MV-4-11 (cell line): ENCODE measurements at places on chromosomes 12 and 14.

- no peak for DNase-seq
Observed at GRCh38 chr12:12263909-12264308, 2.9 kb downstream of the LRP6 start.

DNA sequence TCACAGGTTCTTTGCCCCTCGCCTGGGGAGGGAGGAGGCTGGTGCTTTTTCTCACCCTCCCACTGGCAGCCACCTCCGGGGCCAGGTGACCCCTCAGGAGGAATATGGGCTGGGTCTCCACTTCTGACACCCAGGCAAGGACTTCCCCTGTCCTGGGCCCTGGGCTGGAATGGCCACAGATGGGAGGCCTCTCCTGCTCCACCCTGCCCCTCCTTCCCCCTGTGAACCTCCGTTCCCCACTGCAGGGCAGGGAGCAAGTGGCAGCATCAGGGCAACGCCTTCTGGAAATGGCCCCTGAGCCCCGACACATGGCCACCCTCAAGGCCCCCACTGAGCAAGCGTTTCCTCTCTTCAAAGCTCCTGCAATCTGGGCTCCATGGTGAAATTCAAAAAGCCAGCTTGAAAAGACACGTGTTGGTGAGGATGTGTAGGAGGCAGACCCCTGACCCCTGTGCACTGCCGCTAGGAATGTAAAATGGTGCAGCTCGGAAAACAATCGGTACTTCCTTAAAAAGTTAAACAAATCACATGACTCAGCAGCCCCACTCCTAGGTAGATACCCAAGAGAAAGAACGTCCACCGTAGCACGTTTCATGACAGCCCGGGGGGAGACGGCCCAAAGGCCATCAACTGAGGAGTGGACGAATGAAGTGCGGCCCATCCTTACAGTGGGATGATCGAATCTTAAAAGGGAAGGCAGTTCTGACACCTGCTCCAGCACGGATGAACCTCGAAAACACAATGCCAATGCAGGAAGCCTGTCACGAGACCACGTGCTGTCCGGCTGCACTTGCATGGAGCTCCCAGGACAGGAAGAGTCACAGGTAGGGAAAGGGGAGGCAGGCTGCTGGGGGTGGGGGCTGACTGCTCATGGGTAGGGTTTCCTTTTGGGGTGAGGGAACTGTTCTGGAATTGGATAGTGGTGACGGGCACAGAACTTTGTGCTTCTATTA is 11.5 kb downstream of the XRCC3 start:
- DNase-seq: no peak

DNA sequence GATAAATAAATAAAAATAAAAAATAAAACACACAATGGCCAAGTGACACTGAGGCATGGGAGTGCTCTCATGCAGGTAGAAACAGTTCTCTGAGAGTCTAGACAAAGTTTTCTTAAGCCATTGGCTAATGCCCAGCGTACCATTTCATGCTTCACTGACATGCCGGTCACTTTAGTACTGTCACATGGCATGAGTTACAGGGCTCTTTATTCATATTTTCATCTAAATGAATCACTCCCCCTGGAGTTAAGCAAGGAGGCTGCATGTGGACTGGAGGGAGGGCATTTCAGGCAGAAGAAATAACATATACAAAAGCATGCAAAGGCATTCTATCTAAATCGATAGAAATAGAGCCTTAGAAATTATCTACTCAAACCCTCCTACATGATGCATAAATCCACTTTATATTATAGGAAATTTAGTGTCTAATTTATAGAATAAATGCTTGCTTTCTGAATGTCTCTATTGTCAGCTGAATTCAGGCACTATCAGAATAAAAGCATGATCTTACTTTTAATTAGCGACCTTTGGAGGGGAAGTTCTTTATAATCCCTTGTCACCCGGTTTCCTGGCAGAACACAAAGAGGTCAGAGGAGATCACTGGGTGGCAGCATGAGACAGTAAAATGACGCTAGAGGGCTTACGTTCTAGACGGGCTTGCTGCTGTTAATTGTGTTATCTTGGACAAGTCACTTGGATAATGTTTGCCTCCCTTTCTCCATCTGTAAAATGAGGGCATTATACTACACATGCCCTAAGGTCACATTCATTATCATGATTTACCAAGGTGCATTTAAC is 17.5 kb downstream of the DYRK4 start:
- peak; percentile 68 for DNase-seq

DNA sequence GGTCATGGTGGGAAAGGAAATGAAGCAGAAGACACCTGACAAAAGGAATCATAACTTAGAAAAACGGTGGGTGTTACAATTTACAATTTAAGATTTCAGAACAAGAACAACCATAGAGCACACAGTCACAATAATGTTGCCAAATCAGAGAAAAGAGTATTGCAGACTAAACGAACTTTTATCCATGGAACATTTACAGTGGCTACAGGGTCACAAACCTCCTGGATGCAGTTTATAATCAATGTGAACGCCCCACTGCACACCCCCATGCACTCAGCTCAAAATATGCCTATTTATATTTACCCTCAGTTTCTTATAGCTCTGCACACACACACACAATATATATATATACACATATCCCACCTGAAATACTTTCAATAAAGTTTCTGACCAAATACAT is 8.0 kb downstream of the KRR1 start:
- DNase-seq: no peak

GRCh38 chr14:72603639-72604038 is 290.3 kb downstream of the DPF3 start:
- DNase-seq: no peak

- DNase-seq: no peak
Observed at GRCh38 chr12:28830491-28830890, 318.6 kb upstream of the FAR2 start.

- DNase-seq: no peak
Observed at GRCh38 chr14:85527006-85527405, 2.9 kb upstream of the FLRT2 start.

DNA sequence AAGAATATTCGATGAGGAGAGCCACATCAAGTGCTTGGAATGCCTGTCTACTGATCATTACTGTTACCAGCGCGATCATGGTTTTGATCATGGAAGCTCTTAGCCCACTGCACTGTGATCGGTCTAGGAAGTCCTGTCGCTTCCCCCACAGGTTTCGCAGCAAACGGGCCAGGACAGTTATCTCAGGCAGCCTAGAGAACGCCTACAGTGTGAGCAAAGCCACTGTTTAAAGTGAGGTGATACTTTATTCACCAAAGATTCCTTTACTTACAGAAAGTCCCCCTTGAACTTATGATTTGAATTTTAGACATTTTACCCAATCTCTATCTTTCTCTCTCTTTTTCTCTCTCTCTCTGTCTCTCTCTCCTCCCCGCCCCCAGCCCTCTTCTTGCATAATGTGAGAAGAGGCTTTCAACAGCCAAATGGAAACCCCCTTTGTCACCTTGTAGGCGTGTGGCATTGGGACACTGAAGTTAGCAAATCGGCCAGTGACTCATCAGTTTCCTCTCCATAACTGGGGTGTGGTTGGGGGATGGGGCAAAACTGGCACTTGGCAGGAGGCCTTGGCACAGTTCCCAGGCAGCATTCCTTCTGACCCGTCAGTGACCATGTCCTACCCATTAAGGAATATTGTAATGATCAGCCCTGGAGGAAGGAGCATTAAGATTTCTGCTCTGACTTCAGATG is 214.8 kb downstream of the CHST11 start:
- peak; percentile 96 for DNase-seq

DNA sequence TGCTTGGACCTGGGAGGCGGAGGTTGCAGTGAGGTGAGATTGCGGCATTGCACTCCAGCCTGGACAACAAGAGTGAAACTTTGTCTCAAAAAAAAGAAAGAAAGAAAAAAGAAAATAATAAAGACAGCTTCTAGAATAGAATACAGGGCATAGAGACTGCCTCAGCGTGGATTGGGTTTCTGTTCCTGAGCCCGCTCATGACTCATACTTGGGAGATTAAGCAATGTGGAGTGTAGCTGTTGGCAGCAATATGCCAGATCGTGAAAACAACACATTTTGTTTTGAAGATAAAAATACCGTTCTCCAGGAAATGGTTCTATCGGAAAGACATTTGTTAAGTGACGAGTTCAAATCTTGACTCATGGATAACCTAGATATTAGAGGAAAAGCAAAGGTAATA is 67.2 kb downstream of the GLT1D1 start:
- peak; percentile 94 for DNase-seq

DNA sequence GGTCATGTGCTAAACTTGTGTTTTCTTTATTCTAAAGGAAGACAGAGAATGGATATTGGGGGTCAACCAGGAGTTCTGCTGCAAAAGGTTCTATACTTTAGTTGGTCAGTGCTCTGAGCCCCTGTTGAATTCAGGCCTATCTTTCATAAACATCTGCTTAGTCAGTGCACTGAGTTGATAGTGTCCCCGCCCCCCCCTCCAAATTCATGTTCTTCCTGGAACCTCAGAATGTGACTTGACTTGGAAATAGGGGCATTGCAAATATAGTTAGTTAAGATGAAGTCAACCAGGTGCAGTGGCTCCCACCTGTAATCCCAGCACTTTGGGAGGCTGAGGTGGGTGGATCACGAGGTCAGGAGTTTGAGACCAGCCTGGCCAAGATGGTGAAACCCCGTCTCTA is 23.3 kb downstream of the CHST11 start:
- DNase-seq: no peak

- no peak for DNase-seq
Observed at GRCh38 chr14:35336494-35337268, 44.5 kb downstream of the PSMA6 start.

- no peak for DNase-seq
Observed at GRCh38 chr12:89883630-89884389, 175.2 kb upstream of the ATP2B1 start.

- DNase-seq: no peak
Observed at GRCh38 chr14:91731018-91731417, 868 bp downstream of the CATSPERB start.

- no peak for DNase-seq
Observed at GRCh38 chr14:45332360-45332988, 79.5 kb upstream of the MIS18BP1 start.

DNA sequence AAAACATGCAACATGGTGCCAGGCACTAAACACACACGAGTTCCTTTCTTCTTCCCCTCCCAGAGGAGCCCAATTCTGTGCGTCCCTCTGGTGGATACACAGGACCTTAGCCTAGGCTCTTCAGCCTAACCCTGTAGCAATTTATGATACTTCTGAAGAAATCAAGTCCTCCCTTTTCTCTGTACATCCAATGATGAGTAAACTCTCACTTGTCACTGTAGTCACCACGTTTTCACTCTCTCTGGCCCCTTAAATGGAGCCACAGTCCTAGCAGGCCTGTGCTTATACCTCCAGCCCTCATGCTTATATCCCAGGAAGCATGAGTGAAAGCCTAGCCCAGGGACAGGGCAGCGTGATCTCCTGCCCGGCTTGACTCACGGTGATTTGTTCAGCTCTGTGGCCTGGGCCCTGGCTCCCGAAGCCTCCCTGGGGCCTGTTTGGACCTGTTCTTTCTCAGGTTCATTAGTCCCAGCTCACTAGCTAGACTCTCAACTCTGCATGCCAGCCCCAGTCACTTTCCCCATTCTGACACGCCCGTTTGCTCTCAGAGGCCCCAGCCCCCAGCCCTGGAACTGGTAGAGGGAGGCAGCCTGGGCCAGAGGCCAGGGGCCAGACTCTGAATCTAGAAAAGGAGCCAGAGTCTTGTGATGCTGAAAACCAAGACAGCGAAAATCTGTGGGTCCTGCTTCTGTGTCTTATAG is 24.1 kb upstream of the PLEKHG3 start:
- DNase-seq: no peak

DNA sequence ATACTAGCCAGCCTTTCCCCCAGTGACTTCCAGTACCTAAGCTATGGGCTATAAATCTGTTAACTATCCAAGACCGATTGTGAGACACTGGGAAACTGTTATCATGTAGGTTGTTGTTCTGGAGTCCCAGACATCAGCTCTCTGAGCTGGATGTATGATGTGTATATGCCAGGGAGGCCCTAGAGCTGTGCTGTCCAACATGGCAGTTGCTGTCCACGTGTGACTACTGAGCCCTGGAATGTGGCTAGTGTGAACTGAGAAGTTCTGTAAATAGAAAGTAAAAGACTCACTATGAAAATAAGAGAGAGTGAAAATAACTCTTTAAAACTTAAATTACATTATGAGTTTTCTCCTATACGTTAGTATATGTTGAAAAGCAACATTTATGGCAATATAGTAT is 755.8 kb upstream of the FBXO33 start:
- DNase-seq: no peak

GRCh38 chr12:12693111-12693671 is 2.8 kb downstream of the GPR19 start:
- no peak for DNase-seq

DNA sequence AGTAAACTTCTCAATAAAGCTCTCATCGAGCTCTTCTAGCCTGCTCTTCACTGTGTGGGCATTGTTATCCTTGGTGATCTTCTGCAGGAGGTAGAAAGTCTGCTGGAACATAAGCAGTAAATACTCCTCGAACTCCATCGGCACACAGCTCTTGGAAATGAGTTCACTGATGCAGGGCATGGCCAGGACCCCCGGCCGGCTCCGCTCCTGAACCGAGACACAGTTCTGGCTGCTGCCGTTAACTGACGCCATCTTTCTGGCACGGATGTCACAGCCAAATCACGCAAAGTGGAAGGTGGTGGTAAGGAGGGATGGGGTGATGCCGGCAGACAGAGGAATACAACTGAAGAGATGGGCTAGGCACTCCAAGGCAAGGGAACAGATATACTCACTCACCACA is 23.7 kb upstream of the EDDM3A start:
- DNase-seq: no peak

- DNase-seq: peak; percentile 70
Observed at GRCh38 chr12:89314060-89314761, 38.1 kb downstream of the DUSP6 start.

GRCh38 chr14:99539491-99539890 is 58.3 kb downstream of the CCNK start:
- DNase-seq: no peak

- DNase-seq: peak; percentile 1
Observed at GRCh38 chr14:74955229-74956026, at the start of gene PGF. TSS of gene PGF (minus strand) at chr14:74955597. CDS start at chr14:74955242, 355 bp downstream.

GRCh38 chr14:93975791-93976476 is 436 bp downstream of the ASB2 start:
- DNase-seq: no peak

GRCh38 chr12:99253068-99253467 is 394.5 kb upstream of the GARIN6 start:
- no peak for DNase-seq

DNA sequence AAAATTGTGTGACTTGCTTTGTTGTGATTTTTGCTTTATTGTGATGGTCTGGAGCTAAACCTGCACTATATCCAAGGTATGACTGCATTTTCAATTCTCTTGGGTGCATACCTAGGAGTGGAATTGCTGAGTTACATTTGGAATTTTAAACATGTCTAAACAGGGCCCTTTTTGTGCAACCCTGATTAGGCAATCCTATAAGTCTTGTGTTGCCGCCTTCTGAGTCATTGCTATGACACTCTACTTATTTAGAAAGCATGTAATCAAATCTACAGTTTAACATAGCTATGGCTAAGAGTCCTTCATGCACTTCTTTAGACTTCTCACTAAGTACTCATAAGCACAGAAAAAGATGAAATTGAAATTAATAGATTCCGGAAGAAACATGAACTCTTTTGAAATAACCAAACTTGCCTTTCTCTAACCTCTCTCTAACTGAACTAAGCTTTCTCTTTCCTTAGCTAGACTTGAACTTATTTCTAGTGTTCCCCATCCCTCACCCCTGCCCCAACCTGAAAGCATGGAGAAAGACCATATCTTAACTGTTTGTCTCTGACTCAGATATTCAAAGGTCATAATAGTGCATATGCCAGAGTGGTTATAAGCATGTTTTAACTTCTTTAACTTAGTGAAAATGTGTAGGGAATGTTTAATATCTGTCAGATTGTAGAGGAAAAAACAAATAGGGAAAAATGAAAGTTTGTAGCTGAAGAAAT is 203.0 kb downstream of the SNAPC1 start:
- DNase-seq: peak; percentile 53

- DNase-seq: no peak
Observed at GRCh38 chr14:78700236-78700635, 530.1 kb downstream of the NRXN3 start.
